Fibroblast of skin of left biceps (primary cell): ENCODE measurements at places on chromosomes 1 and 21.

DNA sequence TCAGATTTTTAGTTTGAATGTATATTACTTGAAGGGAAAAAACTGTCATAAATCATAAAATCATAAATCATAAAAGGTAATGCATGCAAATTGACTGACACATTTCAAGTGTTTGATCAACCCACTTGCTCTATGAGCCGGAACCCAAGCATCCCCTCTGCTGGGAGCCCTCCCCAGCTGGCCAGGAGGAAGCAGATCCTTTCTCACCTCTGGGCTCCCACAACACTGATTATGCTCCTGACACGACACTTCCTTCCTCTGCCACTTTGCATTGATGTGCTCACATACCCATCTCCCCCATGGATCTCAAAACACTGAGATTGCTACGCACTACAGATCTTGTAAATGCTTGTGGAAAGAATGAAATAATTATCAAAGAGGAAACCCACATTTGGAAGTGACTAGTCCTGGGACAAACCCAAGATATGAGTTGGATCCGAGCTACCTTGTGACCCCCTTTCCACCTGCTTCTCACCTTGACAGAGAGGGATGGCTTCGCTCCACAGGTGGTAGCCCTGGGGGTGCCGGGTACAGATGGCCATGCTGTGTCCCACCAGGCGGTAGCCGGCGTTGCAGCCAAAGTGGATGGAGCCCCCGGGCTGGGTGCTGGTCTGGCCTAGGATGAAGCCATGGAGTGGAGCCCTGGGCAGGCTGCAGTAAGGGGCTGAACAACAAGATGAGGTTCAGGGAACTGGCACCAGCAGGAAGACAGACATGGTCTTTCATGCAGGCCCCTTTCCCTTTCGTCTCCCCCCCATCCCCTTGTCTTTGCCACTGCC lies 104.6 kb downstream of the ZSCAN20 start:
- no peak for DNase-seq

- no peak for DNase-seq
Observed at GRCh38 chr1:155069551-155070157, 6.1 kb downstream of the EFNA4 start.

GRCh38 chr1:59990470-59990869 lies 63.9 kb upstream of the CYP2J2 start:
- DNase-seq: no peak

- peak; percentile 21 for DNase-seq
Observed at GRCh38 chr21:41168391-41169257, 664 bp downstream of the BACE2 start.

GRCh38 chr1:112937070-112937469 lies 18.9 kb downstream of the SLC16A1 start:
- DNase-seq: no peak

- no peak for DNase-seq
Observed at GRCh38 chr1:117708323-117709248, 102.7 kb downstream of the TENT5C start.

DNA sequence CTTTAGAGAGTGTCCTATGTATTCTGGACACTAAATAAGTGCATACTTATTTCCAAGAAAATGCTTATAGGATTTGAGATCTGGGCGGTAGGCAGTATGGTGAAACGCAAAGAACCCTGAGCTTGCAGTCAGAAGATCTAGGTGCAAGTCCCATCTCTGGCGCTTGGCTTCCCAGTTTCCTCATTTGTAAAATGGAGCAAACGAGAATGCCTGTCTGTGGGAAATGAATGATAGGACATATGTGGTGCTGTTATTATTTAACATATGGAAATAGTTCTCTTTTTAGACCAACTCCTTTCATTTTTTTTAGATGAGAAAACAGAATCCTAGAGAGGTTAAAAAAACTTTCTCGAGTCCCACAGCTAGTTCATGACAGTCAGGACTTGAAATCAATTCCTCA lies 25.2 kb upstream of the ROR1 start:
- no peak for DNase-seq

DNA sequence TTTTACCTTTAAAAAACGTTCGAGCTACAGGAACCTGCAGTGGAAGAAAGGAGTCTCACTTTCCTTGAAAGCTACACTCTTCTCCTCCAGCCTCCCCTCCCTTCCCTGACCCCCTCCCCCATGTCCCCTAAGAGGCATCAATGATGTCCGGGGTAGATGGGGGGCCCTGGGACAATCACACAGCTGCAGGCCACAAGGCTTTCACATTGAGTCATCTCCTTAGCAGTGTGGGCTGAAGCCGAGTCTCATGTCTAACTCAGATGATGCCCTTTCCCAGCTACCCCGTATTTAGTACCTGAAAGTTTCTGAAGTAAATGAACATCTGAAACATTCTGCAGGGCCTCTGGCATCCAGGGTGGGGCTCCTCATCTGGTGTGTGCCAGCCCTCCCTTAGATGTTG lies 6.3 kb upstream of the GPR25 start:
- no peak for DNase-seq

- DNase-seq: no peak
Observed at GRCh38 chr1:17185485-17185860, 19.5 kb upstream of the PADI1 start.

DNA sequence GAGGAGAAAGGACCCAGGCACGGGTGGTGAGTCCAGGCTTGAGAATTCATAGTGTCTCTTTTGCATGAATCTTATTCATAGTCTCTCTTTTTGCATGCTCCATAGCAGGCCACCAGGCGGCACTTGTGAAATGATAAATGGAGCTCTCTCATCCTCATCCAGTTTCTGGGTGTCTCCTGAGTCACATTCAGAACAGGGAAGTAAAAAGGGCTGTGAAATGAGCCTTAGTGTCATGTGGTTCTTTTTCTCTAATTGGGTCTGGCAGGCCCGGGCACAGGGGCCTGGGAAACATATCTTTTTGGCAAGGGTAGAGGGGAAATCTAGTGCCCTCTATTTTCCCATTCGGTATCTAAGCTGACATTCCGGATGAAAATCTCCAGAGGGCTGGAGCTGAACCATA lies 19.1 kb upstream of the NCF2 start:
- DNase-seq: peak; percentile 53

DNA sequence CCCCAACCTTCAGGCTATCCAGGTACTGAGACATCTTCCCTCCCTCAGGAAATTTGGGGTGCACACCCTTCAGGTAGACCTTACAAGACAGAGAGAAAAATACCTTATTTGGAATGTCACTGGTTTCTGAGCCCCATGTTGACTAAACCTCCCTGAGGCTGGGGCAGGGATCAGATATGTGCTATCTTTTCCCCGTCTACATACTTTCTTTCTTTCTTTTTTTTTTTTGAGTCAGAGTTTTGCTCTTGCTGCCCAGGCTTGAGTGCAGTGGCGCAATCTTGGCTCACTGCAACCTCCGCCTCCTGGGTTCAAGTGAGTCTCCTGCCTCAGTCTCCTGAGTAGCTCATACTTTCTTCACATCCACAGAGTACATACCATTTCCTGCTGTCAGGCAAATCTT lies 1.6 kb downstream of the CYB5R1 start:
- DNase-seq: no peak

- no peak for DNase-seq
Observed at GRCh38 chr1:59673573-59674450, 140.9 kb upstream of the HOOK1 start.

GRCh38 chr1:221045151-221045550 lies 165.9 kb downstream of the HLX start:
- no peak for DNase-seq

DNA sequence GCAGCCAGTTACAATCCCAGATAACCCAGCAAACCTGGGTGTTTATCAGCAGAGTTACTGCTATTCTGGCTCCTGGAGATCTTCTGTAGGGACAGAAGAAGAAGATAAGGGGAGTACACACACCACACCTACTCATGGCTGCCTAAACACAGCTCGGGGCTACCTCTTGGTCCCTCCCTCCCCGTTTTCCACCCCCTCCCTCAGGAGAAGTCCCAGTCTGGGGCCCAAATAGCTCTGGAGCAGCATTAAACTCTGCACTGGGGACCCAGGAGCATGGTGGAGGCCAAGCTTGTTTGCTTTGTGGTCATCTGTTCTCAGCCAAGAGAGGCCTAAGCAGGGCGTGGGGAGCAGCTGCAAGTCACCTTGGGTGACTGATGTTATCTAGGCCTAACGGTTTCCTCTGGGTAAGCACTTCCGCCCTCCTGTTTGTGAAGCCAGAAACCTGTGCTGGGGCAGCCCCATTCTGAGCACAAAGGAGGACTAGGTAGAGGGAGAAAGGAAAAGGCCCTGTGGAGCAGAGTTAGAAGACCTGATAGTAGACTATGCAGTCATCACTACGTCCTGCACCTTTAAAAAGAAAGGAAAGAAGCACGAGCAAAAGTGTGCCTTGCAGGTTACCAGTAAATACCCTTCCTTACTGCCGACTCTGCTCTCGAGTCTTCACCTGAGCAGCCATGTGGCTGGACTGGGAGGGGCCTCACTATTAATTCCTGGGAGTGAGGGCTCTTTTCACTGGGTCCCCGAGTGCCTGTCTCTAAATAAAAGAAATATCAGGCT lies 2.0 kb upstream of the RCSD1 start:
- no peak for DNase-seq

DNA sequence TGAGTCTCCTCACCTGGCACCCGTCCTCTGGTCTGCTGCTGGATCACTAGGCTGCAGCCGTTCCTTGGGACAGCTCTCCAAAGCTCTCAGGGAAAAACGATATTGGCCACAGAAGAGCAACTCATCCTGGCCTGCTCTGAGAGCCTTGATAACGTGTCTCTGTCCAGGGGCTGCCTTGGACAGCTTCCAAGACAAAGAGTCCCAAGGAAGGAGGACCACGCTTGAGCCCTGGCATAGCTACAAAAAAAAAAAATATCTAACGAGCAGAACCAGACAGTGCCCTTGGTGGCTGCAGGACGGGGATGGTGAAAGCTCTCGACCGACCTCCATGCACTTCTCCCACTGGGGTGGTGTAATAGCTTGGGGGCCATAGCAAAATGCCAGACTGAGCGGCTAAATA lies 589.6 kb downstream of the NPHP4 start:
- DNase-seq: no peak

DNA sequence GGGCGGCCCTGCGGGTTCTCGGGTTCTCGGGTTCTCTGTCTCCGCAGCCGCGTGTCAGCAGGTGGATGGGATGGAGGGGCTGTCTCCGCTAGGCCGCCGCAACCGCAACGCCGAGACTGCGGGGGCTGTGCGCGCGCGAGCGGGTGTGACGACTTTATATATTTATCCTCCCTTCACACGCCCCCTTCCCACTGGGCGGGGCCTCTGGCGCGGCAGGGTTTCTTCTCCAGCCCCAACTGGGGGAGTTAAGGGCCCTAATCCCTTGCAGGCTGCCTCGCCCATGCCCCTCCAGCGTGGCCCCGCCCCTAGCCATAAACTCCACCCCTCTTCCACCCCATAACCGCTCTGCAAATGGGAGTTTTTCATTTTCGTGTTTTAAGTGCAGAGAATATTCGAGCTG lies 3.4 kb downstream of the IGSF21 start:
- no peak for DNase-seq

DNA sequence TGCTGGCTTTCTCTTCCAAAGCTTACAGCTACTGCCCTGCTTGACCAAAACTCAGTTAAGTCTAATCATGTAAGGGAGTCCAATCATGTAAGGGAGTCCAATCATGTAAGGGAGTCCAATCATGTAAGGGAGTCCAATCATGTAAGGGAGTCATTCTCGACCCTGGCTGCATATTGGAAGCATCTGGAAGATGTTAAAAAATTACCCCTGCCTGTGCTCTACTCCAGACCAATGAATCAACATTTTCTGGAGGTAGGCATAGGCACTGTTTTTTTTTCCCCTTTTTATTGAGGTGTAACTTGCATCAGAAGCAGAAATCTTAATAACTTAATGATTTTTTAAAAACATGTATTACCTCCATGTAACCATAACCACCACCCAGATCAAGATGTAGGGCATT lies 9.4 kb downstream of the PIGP start:
- DNase-seq: no peak

GRCh38 chr1:11253226-11253625 lies 9.1 kb downstream of the MTOR start:
- no peak for DNase-seq

DNA sequence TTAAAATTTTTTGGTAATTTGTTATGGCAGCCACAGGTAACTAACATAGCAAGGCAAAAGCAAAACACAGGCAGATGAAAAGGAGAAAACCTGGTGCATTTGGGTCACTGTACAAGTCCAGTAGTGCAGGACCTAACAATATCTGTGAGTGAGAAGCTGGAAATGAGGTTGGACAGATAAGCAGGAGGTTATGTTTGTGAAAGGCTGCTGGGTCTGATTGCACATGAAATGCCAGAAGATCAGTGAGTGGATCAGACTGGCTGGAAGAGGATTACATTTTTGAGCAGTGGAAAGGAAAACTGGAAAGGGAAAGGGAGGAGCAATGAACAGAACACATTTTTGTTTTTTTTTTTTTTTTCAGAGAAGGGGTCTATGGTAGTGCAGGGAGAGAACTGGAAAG lies 73.6 kb downstream of the CYYR1 start:
- no peak for DNase-seq

- DNase-seq: no peak
Observed at GRCh38 chr1:34396042-34396441, 219.3 kb downstream of the C1orf94 start.

GRCh38 chr1:33698361-33699035 lies 165.4 kb upstream of the HMGB4 start:
- DNase-seq: no peak
